ENCODE measurements at places on chromosomes 7 and 10.

- DNase-seq = peak; percentile 5
These were observed 18.1 kb upstream of the KCND2 start for GRCh38 chr7:120254845-120255244.

DNA sequence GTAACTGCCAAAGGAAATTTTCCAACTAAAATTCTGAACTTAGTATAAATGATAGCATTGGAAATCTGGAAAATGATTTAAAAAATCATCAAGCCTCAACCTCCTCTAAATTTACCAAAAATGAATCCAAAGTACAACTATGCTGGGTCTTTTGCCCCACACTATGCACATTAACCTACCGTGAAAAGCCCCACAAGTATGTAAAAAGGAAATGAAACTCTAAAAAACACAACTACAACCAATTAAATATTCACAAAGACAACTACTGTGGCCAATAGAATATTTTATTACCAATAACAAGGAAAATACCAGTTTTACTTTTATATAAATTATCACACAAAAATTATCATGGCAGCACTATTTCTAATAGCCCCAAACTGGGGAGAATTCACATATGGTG lies 19.3 kb downstream of the EIF3A start:
- no peak for DNase-seq

DNA sequence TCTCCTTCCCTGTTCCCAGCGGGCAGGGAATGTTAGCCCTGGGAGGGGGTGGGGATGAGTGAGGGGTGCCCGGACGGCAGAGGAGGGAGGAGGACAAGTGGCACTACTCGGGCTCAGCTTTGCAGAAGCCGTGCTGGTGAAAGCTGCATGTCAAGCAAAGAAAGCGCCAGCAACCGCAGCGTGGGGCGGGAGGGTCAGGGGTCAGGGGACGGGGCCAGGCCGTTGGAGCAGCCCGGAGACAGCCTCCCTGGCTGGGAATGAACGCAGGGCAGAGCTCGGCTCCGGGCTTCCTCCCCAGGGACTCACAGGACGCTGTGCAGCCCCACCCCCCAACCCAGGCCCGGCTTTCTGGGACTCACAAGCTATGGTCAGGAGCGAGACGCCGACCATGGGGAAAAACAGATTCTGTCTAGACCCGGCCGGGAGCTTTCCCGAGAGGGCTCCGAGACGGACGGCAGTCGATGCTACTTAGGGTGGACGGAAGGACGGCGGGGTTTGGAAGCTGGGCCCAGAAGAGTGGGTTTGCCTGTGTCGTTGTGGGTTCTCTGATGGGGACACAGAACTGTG lies 113.4 kb downstream of the VIPR2 start:
- DNase-seq = no peak

- DNase-seq = no peak
These were observed 177.6 kb downstream of the ADARB2 start for GRCh38 chr10:1559761-1560160.

DNA sequence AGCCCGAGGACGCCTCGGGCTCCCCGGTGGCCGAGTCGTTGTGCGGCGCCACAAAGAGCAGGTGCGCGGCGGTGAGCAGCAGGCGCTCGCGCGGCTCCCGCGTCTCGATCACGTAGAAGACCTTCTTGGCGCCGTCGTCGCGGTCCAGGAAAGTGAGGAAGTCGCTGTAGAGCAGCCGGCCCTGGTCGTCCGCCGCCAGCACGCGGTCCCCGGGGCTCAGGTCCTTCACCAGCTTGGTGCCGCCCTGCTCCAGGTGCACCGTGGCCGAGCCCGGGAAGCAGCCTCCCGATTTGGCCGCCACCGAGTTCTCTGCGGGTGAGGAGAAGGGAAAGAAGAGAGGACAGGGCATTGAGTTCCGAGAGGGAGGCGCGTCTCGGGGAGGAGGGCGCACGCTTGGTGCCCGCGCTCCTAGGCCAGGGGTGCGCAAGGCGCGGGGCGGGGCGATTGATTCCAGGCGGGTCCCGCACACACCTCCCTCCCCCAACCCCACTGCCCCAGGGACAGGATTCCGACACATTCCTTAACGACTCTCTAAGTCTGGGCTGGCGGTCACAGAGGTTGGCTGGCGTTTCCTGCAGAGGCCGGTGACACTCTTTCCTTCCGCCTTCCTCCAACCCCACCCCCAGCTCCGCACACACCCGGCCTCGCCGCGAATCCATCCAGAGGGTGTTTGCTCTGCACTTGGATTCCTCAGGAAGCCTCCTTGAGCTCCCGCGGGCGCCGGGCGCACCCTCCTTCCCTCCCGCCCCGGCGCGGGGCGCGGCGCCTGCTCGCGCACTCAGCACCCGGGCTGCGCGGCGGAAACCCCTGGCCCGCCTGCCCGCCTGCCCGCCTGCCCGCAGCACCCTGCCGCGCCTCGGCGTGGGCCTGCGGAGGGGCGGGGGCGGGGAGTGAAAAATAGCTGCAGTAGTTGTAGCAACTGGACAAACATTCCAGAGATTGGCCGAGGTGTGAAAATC lies 8.6 kb downstream of the SHH start:
- DNase-seq = no peak

DNA sequence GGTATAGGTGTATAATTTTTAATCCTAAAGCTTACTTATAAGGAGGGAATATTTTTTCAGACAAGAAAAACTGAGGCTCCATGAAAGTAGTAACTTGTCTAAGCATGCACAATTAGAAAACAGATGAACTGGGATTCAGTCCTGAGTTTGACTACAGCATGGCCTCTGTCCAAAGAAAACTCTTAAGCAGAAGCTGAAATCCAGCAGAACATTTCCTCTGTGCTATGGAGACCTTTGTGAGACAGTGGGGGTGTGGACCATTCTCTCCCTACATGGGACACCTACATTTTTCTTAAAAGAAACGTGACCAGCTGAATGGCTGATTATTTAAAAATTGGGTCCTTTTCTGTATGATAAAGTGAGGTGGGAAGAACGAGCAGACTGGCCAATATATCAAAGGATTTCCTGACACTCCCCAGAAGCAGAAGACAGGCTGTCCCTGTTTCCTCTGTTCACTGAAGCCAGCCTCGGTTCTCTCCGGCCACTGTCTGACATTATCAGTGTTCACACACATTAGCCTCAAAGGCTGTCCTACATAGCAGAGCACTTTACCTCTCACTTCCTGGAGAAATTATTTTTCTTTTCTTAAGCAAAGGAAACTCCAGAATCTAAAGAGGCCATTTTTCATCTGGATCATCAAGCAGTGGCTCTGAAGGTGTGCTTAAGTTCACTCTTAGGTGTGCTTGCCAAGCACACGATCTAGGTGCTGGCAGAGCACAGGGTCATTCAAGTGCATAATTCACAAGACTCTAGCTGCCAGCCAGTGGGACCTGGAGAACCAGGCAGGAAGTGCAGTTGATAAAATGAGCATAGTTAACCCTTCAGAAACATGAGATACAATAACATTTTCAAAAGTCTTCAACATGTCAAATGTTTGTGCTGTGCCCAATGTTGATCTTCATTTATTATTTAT lies 40.4 kb upstream of the KIAA1217 start:
- no peak for DNase-seq

- no peak for DNase-seq
These were observed 331.8 kb downstream of the CALN1 start for GRCh38 chr7:72080341-72080766.

Data from fibroblast of skin of right biceps (primary cell).